ENCODE measurements at places on chromosomes 16 and 17.
A peak's percentile ranks its signal among the peaks of the same experiment; 100 is the strongest.

GRCh38 chr17:76009969-76010661, 9.5 kb downstream of the CDK3 start:
- DNase-seq, result no peak

GRCh38 chr17:45149037-45149668, 878 bp downstream of the HEXIM1 start:
- DNase-seq, result peak; percentile 93

DNA sequence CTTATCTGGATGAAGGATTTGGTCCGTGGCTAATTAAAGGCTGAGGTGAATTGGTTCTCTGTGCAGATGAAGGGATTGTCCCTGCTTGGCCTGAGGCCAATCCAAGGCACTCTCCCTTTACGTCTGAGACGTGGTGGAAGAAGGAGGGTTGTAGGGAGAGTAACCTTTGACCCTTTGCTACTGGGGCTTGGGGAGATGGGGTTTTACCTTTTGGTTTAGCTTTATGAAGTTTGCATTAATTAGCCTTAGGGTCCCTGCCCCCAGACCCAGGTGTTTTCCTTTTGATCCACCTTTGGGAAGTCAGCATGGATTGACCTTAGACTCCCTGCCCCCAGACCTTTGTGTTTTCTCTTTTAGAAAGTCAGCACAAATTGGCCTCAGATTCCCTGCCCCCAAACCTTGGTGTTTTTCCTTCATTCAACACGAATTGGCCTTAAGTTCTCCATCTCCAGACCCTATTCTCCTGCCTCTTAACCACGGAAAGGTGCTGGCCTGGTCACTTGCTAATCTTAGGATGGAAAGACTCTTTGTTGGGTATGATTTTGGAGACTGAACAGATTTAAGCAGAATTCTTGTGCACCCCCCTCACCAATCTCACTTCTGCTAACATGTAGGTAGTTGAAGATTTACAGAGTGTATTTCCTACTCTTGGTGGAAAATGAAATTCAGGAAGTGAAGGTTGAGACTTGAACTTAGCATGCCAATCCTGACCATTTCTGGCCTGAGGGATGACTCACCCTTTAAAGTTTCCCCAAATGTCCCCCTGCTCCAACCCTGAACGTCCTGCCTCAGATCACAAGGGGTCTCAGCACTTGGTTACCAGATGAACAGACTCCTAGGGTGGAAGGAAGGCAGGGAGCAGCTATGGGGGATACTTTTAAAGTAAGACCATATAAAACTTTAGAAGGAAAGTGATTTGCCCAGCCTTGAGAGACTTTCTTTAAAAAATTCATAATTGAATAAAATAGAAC, 23.1 kb upstream of the MMD start:
- peak; percentile 44 for DNase-seq

- no peak for DNase-seq
These were observed 346.6 kb downstream of the SNX29 start for GRCh38 chr16:12323007-12323758.

DNA sequence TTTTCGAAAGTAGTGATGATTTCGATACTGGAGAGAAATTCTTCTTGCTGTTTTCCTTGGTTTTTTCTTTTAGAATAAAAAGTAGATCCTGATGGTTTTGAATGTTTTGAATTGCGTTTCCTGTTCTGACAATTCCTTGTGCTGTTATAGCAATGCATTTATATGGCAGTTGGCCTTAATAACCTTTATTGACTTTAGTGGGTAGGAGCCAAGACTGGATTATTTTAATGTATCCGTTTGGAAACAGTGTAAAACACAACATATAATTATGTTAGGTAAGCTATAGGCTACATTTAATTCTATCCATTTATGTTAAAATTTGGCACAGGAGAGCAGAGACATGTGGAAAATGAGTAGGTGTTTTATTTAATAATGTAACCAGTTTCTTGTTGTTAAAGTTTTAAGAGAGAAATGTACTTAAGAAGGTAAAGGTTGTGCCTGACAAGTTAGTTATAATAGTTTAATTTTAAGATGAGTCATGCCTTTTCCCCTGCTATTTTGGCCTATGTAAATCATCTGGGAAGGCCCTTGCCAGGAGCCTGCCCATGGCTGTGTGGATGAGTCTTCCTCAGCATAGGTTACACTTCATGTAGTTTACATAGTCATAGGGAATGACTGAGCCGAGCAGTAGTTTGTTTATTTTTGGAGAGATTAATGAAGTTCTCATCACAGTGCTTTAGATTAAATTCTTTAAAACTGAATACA, 189.9 kb downstream of the FTO start:
- DNase-seq, result no peak

GRCh38 chr16:14110728-14111251, 39.7 kb downstream of the MRTFB start:
- DNase-seq, result no peak

DNA sequence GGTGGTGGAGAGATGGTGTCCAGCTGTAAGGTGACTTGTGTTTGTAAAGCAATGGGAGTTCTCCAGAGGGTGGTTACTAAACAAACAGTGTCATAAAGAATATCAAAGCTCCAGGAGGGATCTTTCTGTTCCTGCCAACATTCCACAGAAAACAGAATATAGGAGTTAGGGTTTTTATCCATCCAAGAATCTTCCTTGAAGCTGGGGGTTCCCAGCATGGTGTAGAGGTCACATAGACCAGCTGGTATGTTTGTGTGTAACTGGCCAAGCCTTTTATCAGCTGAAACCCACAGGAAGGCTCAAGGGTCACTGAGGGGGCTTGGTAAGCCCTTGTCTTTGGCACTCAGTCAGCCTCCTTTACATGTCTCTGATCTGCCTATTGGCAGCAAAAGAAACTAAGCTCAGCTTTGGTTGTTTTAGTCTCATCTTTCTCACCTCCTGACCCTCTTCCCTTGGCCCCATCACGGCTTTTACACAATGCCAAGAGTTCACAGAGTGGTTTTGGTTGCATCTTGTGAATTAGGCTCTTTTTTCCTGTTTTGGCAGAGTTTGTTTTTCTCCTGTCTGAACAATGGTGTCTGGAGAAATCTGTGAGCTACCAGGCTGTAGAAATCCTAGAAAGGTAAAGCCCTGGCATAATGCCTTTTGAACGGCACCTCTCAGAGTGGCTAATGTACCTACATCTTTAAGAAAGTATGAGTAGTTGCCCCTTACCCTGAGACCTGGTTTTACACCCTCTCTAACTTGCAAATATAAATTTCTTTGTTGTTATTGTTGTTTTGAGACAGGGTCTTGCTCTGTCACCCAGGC, 4.6 kb downstream of the CNTD1 start:
- DNase-seq, result no peak

GRCh38 chr17:64573214-64573613, 66.4 kb downstream of the CEP95 start:
- DNase-seq, result peak; percentile 50

- no peak for DNase-seq
These were observed 540 bp downstream of the PPP4C start for GRCh38 chr16:30076276-30076791.

DNA sequence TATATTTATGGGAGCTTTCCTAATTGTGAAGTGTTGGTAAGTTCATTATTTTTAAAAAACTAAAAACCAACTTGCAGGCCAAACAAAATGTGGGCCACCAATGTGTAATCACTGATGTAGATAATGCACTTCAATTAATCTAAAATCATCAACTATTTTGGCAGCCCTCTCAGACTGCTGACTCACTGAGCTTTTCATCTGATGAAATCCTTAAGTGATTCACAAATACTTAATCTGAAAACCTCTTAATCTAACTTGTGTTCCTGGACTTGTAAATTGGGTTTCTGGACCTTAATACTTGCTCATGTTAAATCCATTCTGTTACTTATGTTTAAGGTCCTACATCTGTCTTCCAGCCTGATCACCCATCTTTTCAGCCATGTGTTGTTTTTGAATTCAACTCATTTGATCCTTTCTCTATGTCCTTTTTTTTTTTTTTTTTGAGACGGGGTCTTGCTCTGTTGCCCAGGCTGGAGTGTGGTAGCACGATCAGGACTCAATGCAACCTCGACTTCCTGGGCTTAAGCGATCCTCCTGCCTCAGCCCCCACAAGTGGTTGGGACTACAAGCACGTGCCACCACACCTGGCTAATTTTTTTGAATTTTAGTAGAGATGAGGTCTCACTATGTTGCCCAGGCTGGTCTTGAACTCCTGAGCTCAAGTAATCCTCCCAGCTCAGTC, 39.0 kb downstream of the PRKCB start:
- DNase-seq, result peak; percentile 50

DNA sequence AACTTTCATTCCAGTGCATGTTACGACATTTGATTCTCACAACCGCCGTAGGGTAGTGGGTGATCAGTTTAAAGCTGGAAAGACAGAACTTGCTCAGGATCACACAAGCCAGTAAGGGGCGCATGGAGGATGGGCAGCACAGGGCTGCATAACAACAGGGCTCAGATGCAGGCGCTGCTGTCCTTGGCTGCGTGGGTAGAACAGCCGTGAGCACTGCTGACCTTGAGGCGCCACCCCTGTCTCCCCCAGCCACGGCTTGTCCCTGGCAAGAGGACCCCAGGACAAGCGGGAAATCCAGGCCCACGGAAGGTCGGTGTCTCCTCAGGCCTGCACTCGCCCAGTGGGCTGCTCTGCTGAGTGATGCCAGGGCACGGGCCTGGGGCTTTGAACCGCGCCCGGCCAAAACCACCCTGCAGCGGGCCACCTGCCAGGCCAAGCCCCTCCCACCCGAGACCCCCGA, 84.7 kb downstream of the LMF1 start:
- no peak for DNase-seq

GRCh38 chr16:72609066-72609465, 437.1 kb upstream of the PMFBP1 start:
- no peak for DNase-seq

DNA sequence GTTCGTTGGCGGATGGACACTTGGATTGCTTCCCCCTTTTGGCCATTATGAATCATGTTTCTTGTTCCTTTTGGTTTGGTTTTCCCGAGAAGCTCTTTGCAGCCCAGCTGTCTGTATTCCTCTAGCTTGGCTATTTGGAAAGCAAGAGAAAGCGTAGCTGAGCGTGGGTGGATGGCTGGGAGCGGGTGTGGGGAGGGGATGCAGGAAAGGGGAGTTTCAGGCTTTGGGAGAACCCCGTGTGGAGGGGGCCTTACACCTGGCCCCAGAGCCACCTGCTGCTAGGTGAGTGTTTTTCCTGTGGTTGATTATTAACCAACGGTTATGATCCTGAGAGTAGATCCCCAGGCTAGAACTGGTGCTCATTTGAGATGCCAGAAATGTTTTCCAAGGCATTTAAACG, 103.7 kb downstream of the RAP1GAP2 start:
- no peak for DNase-seq

GRCh38 chr17:4161192-4161966, 18.4 kb downstream of the CYB5D2 start:
- peak; percentile 54 for DNase-seq

DNA sequence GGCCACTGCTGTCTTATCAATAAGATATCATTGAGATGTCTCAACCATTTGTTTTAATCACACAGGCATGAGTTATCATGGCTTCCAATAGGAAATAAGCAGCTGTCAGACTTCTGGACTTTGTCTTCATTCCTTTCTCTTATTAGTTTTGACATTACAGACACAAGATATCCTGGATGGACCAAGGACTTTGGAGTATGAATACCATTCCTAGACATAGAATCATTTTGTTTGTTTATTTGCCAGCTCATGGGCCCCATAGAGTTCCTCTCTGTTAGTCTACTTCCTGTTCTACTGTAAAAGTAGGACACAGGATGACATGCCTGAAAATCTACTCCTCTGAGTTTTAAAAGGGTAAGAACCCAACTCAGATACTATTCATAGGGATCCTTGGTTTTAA, 77.7 kb upstream of the KCNJ16 start:
- no peak for DNase-seq

- DNase-seq, result peak; percentile 6
These were observed 13.3 kb upstream of the SDK2 start for GRCh38 chr17:73657473-73658116.

DNA sequence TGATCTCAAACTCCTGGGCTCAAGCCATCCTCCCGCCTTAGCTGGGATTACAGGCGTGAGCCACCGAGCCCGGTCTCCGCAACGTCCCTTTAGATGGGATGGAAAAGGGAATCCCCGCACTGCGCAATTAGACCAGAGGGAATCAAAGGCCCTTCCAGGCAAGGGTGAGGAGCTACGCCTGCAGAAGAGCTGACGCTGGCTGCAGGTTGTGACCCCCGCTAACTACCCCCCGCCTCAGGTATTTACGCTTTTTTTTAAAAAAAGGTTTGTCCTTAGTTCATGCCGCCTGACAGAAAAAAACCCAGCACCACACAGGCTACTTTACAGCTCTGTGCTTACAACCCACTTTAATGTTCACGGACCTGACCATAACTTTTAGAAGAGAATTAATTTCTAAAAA, 26.9 kb downstream of the ZCCHC14 start:
- DNase-seq, result no peak

GRCh38 chr17:75124819-75125162, 6.8 kb downstream of the NT5C start:
- DNase-seq, result no peak

DNA sequence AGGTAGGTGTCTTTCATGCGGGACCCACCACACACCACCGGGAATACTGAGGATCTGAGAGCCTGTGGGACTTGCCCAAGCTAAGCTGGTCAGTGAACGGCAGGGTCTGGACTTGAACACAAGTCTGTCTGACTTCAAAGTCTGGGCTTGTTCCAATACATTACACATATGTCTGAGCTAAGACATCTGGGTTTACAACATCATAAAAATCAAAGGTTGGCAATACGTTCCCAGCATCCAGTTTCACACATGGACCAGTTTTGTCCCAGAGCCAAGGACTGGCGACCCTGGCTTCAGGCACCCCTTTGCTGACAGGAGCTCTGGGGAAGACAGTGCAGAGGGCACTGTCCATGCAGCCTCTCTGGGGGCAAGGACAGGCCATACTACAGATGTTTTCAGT, 27.9 kb upstream of the AXIN2 start:
- no peak for DNase-seq

GRCh38 chr17:79681628-79682261, 49.0 kb upstream of the ENPP7 start:
- DNase-seq, result no peak

DNA sequence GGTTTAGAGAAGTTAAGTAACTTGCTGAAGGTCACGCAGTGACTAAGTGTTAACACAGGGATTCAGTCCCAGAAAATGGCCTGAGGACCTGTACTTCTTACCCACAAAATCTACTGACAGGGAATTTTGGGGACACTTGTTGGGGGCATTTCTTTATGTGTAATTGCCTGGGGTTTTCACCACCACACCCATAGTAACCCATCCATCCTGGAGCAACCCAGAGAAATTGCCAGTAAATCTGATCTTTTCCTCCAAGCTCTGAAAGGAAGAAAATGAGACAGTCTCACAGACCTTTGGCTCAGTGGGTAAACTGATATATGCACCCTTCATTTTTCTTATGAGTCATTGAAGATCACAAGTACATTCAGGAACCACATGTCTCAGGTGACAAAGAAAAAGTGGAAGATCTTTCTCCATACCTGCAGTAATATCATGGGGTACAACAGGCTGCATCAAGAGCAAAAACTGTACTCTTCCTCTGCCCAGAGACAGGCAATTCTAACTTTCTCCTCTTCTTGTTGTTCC, 81.0 kb downstream of the NOG start:
- DNase-seq, result no peak

GRCh38 chr17:64133546-64134215, 3.7 kb upstream of the ERN1 start:
- DNase-seq, result peak; percentile 87

- DNase-seq, result no peak
These were observed 105.5 kb upstream of the HLF start for GRCh38 chr17:55159251-55159650.

GRCh38 chr17:63429766-63430165, 16.3 kb downstream of the CYB561 start:
- DNase-seq, result no peak

- no peak for DNase-seq
These were observed 1.8 kb upstream of the CD300C start for GRCh38 chr17:74547736-74548135.

- DNase-seq, result no peak
These were observed 140.7 kb downstream of the XYLT1 start for GRCh38 chr16:17330044-17330443.
